ENCODE measurements at places on chromosomes 16 and 17.

DNA sequence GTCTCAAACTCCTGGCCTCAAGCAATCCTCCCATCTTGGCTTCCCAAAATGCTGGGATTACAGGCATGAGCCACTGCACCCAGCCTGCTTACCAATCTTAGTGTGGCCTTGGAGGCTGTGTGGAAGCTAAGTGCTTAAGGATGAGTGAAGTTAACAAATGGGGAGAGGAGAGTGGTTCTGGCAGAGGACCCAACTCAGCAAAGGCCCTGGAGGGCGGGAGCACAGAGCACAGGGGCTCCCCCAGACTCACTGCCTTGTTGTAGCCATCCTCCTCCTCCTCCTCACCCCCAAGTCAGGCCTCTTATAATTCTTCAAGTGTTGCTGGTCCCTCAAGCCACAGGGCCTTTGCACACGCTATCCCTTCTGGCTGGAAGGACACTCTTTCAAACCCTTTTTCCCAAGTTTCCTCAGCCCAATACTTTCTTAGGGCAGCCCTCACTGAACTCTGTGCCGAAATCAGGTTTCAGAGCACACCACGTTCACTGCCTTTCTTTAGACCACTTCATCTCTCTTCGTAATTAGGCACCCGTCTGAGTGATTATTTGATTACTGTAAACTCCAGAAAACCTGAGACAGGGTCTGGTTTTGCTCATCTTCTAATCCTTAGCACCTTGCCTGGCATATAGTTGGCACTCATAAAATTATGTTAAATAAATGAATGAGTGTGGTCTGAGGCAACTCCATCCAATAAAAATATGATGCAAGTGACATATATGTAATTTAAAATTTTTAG lies 23.4 kb downstream of the NGFR start:
- DNase-seq, result no peak

DNA sequence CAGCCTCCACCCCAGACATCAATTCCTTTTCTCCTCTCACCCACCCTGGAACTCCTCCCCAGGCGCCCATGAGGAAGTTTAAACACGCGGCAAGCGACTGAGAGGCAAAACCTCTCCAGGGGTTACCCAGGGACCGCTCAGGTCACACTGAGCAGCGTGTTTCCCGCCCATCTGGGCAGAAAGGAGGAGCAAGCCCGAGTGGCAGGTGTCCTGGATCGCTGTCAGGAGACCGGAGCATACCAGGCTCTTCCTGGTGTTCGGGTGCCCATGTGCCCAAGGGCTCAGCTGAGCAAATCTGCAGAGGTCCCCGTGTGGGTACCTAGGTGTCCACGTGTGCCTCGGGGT lies 491 bp downstream of the SLC25A19 start:
- DNase-seq, result peak; percentile 70

- no peak for DNase-seq
Observed at GRCh38 chr16:53896722-53897121, 192.8 kb downstream of the FTO start.

GRCh38 chr17:79933863-79934652 lies 94.8 kb upstream of the CBX4 start:
- no peak for DNase-seq

- no peak for DNase-seq
Observed at GRCh38 chr16:65763640-65764305, 602.7 kb upstream of the CDH5 start.

GRCh38 chr17:77847221-77848085 lies 111.0 kb upstream of the TNRC6C start:
- no peak for DNase-seq

- DNase-seq, result no peak
Observed at GRCh38 chr17:80730739-80731138, 186.1 kb downstream of the RPTOR start.

GRCh38 chr17:48644910-48645557 lies 18.9 kb upstream of the HOXB9 start:
- no peak for DNase-seq

GRCh38 chr16:11796227-11797165 lies 562 bp downstream of the ZC3H7A start:
- no peak for DNase-seq

DNA sequence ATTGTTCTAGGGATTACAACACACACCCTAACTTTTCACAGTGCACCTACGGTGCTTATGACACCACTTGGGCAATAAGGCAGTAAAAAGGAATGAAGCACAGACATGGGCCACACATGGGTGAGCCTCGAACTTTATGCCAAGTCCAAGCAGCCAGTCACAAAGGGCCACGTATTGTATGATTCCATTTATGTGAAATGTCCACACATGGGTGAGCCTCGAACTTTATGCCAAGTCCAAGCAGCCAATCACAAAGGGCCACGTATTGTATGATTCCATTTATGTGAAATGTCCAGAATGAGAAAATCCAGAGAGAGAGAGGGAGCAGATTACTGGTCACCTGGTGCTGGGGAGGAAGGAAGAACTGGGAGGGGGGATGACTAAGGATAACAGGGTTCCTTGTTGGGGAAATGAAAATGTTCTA lies 22.2 kb downstream of the RMI2 start:
- DNase-seq, result no peak

DNA sequence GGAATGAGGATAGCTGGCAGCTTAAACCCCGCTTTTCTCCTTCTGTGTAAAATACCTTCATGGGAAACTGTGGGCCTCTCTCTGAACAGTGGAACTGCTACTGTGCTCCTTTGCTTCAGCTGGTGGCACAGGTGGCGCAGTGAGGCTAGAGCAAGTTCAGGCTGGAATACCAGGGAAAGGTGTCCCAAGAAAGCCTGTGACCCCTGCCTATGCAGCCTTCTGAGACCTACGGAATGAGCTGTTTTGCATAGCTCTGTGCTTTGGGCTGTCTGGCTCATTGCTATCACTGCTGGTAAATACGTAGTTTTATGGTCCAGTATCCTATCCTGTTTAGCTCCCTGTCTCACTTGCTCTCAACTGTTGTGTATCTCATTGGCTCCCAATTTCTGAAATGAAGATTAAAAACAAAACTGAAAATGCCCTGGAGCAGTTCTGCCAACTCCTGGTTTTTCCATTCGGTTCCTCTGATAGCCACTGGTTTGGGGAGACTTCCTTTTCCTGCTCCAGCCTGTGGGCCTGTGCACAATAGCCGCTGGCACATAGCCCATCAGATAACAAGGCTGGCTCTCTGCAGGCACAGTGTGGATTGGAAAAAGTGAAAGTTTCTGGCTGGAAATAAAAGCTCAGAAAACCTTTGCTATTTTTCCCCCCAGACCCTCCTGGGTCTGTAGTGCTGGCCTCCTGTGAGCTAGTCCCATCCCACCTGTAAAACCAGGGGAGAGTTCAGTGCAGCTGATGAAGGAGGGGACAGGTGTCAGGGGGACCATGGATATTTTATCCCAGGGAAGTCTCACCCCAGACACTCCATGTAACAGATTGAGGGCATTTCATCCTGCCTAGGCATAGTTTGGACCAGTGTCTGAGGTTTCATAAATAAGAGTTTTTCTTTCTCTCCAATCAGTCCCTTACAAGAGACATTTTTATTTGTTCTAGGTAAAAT lies 24.0 kb downstream of the LIMD2 start:
- DNase-seq, result no peak

- no peak for DNase-seq
Observed at GRCh38 chr17:34974179-34974578, 6.1 kb upstream of the LIG3 start.

GRCh38 chr17:78588258-78589030 lies 11.2 kb upstream of the DNAH17 start:
- DNase-seq, result no peak

- DNase-seq, result no peak
Observed at GRCh38 chr16:19184823-19185509, 16.9 kb downstream of the SYT17 start.

GRCh38 chr16:35255816-35256215 lies 1796.4 kb downstream of the TP53TG3F start:
- no peak for DNase-seq

- no peak for DNase-seq
Observed at GRCh38 chr17:78485290-78486168, 91.7 kb downstream of the DNAH17 start.

DNA sequence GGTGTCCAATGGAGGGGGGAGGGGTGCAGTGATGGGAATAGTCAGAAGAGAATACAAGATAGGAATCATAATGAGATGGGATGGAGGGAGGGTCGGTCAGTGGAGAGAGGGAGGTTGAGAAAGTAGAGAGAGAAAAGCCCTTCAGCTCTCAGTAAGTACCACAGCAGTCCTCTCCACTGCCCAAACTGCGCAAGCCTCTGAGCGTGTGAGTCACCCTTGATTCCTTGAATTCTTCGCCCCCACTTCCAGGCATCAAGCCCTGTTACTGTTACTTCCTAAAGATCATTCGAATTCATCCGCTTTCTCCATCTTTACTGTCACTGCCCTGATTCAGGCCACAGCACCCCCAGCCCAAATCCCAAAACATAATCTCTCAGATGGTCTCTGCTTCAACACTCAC lies 2.5 kb downstream of the GUCY2D start:
- no peak for DNase-seq

GRCh38 chr17:20313306-20313705 lies 154.0 kb downstream of the LGALS9B start:
- DNase-seq, result no peak

GRCh38 chr16:67652578-67653127 lies 7.4 kb downstream of the ACD start:
- no peak for DNase-seq

GRCh38 chr16:28820016-28820415 lies 2.8 kb upstream of the ATXN2L start:
- DNase-seq, result no peak

GRCh38 chr17:74296548-74296936 lies 22.5 kb downstream of the DNAI2 start:
- no peak for DNase-seq

GRCh38 chr17:77394540-77395295 lies 253.9 kb downstream of the SEC14L1 start:
- DNase-seq, result no peak

DNA sequence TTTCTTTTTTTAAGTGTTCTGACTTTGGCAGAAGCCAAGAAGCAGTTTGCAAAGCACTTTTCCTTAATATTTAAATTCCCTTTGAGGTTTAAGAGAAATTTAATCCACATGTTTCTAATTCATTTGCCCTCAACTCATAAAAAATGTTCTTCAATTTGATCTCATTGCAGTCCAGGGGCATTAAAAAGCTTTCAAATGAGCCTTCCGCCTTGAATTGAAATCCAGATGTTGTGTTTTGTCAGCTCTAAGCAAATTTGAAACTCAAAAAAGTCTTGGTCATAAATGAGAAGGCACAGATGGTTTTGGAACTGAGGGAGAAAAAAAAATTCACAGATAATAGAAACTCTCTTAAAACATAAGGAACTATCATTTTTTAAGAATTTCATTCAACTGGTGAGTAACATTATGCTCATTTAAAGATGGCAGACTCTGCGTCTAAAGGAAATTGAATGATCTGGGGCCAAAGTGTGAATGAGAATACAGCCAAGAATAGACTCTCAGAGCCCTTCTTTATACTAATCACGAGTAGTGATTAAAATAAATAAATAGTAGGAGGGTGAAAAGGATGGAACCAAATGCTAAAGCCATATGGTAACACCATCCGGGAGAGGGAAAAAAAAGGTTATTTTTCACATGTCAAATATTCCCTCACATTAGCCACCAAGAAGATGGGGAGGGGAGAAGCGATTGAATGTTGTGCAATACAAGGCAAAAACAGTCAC lies 1304.7 kb downstream of the CDH8 start:
- no peak for DNase-seq

DNA sequence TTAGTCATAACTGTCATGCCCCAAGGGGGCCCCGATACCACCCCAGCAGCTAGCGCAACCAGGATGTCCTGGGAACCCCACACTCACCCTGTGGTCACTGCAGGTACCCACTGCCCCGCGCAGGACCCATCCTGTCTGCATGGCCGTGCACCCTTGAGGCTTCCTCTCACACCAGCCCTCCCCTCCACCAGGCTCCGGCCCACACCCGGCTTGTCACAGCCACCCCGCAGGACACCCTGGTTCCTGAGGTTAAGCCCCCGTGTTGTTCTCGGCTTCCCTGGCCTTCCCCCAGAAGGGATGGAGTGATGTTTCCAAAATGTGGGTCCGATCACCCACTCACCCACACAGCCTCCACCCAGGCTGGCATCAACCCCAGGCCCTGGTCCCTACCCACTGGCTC lies 7.5 kb downstream of the DNASE1L2 start:
- no peak for DNase-seq

- DNase-seq, result no peak
Observed at GRCh38 chr17:1697681-1698080, 12.5 kb downstream of the TLCD2 start.

- peak; percentile 87 for DNase-seq
Observed at GRCh38 chr17:48678141-48678971, 44.0 kb downstream of the PRAC1 start.

- no peak for DNase-seq
Observed at GRCh38 chr16:482468-483185, 44.9 kb upstream of the CAPN15 start.

- no peak for DNase-seq
Observed at GRCh38 chr16:15966836-15967546, 17.6 kb downstream of the ABCC1 start.

- no peak for DNase-seq
Observed at GRCh38 chr17:78284146-78284545, 52.7 kb downstream of the TMEM235 start.

DNA sequence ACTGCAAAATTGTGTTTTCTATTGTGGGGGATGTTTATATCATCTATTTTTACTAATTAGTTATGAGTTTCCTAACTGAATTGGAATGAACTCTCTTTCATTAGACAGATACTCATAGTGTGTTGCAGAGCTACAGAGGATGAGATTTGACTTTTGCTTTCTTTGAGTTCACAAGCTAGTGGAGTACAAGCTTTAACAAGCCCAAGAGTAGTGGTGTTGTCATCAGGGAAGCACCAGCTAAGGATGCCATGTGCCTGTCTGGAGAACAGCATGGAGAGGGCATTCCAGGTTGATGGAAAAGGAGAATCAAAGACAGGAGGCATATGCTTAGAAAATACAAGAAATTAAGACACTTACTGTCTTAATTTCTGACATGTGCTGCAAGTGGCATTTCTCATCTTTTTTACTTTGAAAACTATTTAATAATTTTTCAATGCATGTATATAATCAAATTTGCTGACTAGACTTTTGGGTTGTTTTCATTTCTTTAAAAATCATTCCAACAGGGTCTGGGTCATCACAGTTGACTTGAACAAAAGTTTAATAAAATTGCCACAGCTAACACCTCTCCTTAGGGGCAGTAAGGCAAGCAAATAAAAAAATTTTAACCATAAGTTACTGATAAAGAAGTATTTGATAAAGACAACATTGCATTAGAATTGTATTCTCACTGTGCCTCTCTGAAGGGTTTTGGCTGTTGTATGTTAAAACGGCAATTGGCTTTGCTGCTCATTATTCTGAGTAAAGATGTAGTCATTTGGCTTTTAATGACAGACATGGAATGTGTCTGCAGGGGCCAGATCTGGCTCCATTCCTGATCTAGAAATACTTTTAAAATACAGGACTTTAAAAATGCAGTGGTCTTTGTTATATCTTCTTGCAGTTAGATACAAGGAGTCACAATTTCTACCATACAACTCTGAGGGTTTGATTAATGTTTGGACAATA lies 323.7 kb upstream of the CDH11 start:
- DNase-seq, result no peak

DNA sequence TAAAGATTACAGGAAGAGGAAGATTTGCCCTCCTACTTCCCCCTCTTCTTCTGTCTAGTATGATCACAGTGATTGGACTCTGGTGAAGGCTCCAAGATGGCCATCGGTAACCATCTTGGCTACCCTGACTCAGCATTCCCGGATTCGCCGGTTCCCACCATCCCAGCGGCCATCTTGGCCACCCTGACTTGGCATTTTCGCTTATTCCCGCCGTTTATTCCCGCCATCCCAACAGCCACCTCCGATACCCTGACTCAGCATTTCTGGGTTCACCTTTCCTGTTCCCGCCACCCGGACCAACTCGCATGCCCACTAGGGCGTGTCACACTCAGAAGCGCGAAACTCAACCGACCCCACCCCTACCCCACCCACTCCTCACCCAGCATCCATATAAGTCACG lies 95.4 kb upstream of the GRIN2A start:
- no peak for DNase-seq

All from activated naive CD4-positive, alpha-beta T cell treated with anti-CD3 and anti-CD28 coated beads, Interleukin-2, amount 50 U/mL, for 72 hours (primary cell).